NCI-H1092 (cell line): ENCODE measurements at places on chromosomes 11 and 22.

DNA sequence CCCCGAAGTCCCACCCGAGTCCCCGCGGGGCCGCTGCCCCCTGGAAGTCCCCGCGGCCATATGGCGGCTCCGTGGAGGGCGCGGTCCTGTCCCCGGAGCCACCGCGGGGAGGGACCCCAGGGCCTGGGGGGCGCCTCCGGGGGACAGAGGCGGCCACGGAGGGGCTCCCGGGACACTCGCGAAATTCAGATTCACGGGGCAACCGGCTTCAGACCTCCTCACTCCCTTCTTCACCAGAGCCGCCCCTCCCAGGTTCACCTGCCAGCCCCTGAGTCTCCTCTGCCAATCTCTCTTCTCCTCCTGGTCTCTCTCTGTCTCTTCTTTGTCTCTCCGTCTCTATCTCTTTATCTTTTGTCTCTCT lies 28.2 kb upstream of the TOLLIP start:
- no peak for DNase-seq

DNA sequence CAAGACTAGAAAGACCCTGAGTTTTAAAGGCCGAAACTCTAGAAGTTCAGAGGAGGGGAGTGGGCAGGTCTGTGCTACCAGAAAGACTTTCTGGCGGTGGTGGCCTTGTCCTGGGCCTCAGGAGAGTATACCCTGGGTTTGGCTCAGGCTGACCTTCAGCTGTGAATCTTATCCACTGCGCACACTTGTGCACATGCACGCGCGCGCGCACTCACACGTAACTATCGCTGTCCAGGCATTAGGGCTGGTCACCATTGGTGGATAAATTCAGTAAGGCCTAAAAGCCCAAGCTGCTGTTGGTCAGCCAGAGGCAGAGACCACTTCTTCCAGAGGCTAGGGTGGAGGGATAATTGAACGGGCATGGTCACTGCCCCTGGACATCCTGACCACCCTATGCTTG lies 25.1 kb downstream of the ARHGEF17 start:
- no peak for DNase-seq

DNA sequence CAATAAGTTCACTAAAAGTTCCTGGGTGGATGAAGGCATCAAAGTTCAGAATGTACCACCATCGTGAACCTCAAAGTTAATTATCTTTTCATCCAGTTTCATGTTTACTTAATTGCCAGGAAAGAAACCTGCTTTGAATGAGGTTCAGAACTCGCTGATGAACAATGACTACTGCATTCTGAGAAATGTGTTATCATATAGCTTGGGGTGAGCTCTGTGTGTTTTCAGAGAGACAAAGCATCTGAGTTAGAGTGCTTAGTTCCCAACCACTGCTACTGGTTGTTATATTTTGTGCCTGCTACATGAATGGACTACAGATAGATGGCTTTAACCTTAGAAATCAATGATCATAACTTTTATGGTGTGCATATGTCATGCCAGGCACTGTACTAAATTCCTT lies 1131.0 kb downstream of the DLG2 start:
- no peak for DNase-seq

DNA sequence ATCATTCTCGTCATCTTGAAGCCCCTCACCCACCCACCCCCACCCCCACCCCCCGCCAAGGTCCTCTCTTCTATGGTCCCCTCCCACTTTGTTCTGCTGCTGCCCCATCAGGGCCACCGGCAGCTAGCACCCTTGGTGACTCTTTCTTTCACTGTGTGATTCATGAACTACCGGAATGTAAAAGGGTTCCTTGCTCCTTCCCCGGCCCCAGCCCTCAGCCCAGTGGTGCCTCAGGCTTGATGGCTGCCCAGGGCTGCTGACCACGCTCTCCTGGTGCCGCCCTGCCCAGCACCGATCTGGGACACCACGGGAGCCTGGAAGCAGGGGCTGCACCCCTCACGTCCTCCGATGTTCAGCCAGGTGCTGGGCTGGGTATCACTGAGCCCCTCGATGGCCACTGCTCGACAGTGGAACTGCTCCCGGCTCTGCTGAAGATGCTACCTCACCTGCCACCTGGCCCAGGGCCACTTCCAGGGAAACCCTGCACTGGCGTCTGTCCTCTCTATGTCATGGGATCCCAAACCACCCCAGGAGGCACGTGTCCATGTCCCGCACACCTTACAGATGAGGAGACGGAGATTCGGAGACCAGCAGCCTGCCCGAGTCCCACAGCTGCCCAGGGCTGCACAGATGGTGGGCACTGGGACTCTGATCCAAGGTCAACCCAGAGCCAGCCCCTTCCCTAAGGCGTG lies 39.7 kb downstream of the IGLL5 start:
- DNase-seq, result no peak

GRCh38 chr22:27466778-27467438 lies 334.6 kb downstream of the MN1 start:
- DNase-seq, result no peak

- DNase-seq, result no peak
These were observed 12.0 kb downstream of the IFITM10 start for GRCh38 chr11:1738380-1738779.

- DNase-seq, result no peak
These were observed 36.2 kb downstream of the SERPINH1 start for GRCh38 chr11:75598264-75598663.

GRCh38 chr22:49327411-49328117 lies 500.1 kb downstream of the BRD1 start:
- DNase-seq, result no peak

GRCh38 chr11:83922318-83922717 lies 636.2 kb upstream of the CCDC90B start:
- DNase-seq, result no peak

DNA sequence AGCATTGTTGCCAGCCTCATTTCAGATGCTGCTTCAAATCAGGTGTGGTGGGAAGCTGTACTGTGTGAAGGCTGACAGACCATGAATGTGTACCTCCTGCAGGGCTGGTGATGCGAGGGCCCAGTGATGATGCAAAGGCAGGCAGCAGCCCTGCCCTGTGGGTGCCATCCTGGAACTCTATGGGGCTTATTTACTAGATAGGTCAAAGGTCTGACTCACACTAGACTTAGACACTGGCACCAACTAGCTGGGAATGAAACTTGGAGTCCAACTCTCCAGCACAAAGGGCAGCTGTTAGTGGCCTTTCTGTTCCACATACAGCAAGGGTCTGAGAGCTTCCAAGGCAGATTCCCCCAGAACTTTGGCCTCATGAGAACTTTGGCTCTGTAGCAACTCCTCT lies 138.4 kb downstream of the TTC17 start:
- no peak for DNase-seq
